DMS153 (cell line): ENCODE measurements at places on chromosomes 5 and 9.
A peak's percentile ranks its signal among the peaks of the same experiment; 100 is the strongest.

DNA sequence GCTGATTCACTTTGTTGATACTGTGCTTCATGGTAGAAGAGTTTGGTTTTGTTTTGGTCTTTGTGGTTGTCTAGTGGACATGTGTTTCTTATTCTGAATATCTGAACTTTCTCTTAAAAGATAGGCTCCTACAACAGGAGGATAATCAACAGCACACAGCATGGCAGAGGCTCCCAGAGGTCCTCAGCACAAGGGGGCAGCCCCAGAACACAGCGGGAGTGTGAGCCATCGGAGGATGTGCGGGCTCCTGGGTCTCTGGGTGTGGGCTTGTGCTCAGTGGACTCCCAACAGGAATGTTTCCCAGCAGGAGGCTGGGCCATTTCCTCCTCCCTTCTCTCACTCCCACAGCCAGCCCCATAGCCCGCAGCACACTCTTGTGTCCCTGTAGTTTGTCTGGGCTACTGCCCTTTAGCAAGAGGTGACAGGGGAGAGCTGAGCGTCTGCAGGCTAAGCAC is 164.3 kb upstream of the OTULINL start:
- no peak for DNase-seq

DNA sequence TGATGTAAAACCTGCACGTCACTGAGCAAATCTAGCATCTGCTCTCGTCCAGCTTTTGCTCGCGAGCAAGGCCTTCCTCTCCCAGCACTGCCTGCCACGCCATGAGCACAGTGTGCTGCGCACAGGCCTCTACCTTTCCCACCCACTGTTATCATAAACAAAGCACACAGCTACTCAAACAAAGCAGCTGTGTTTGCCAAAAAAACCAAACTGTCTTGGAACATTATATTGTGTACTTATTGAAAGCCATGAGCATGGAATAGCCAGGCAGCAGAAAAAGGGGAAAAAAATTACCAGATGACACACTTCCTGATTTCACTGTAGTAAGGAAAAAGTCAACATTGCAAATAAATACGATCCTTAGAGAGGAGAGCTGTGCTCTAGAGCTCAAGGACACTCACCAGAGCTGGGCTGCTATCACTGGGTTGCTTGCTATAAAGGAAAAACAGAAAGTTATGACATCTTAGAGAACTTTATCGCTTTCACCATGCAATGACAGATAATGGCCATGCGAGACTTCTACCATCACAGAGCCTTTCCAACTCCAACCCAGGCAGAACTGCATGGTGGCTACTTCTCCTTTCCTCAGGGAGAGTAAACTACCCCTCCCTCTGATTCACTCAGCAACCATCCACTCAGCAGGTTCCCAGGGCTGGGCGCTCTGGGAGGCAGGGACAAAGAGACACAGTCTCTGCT is 69.6 kb downstream of the EPB41L4B start:
- peak; percentile 94 for DNase-seq

DNA sequence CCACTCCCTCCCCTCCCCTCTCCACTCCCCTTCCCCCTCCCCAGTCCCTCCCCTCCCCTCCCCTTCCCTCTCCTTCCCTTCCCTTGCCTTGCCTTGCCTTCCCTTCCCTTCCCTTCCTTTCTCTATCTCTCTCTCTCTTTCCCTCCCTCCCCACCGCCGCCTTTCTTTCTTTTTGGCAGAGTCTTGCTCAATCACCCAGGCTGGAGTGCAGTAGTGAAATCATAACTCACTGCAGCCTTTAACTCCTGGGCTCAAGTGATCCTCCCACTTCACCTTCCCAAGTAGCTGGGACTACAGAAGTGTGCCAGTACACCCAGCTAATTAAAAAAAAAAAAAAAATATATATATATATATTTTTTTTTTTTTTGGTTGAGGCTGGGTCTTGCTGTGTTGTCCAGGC is 45.5 kb downstream of the IL31RA start:
- no peak for DNase-seq

DNA sequence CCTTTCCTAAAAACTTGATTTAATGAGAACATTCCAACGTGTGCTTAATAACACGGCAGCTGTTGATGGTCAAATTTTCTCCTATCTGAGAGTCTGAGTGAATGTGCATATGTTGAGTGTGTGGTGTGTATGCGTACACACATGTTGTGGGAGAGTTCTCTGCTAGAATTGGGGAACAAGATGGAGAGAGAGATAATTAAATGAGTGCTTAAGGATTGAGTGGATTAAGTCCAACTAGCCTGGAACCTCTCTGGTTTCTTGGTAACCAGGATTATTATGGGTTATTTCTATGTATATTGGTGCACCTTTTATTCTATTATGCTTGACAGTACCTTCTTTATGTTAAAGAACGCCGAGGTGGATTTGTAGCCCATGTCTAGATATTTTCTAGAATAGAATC is 36.4 kb upstream of the TNFAIP8 start:
- DNase-seq: no peak

DNA sequence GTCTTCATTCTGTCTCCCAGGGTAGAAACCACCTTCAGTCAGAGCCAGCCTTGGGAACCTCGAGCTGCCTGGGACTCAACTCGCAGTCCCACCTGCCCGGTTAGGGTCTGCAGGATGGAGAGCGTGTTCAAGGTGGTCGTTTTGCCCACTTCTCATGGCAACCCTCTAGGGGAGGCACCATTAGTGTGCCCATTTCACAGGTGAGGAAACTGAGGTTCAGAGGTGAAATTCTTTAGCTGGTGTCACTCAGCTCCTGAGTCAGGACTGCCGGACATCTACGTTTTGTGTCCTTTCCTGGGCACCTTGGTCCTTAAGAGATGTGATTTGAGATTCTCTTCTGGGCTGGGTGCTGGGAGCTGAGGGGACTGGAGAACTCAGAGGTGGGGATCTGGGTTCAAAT is 30.0 kb downstream of the DAB2IP start:
- no peak for DNase-seq

- DNase-seq: no peak
Observed at GRCh38 chr5:38228914-38229313, 29.4 kb upstream of the EGFLAM start.

- no peak for DNase-seq
Observed at GRCh38 chr9:93111371-93112115, 15.5 kb downstream of the CARD19 start.

DNA sequence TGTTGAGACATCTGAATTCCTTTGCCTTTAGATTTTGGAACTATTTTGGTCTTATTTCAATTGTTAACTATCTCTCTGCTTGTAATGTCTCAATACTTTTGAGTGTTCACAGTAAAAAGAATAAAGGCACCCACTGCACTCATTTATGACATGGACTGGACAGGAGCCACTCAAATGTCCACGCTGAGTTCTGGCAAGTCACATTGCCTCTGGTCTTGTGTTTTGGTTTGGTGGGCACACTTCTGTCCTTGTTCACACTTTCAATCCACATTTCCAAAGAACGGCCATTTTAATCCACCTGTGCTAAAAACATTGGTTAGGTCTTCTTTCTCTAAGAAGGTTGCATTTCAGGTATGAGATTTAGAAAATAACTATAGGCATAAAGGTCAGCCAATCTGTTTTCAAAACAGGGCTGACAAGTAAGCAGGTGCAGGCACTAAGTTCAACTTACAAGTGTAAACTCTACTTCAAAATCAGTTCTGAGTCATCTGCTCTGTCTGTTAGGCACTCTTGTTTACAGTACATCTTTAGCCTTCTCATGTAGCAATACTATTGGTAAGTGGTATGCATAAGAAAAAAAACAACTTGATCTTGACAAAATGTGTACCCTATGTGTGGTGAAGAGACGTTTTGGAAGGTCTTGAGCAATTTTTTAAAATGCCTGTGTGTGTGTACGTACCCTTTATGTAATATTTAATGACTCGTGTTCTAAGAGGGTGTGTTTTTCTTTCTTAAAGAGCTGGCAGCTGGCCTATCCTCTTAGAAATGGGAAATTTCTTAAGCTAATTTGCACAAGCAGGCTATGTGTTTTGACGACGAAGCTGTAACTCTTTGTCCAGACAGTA is 31.5 kb upstream of the ZFAND5 start:
- DNase-seq: no peak

- DNase-seq: no peak
Observed at GRCh38 chr5:37906416-37906815, 66.6 kb upstream of the GDNF start.
